ENCODE measurements at places on chromosomes 1 and 21. TPM values are rescaled to one million over a fixed set of nuclear protein-coding genes. Genes with fewer than 3 reads are reported as not detected.

The FHAD1 gene
- total RNA-seq, result 2.1 TPM

The CD53 gene
- total RNA-seq, result 20.6 TPM

The METTL25B gene
- total RNA-seq, result 19.3 TPM

The TDRD5 gene
- total RNA-seq, result not detected

The PIK3CD gene
- total RNA-seq, result 30.3 TPM

The LRRC3 gene
- total RNA-seq, result 9.1 TPM

The FAM167B gene
- 1.4 TPM for total RNA-seq

The LCK gene
- 1.1 TPM for total RNA-seq

The AHCYL1 gene
- total RNA-seq, result 63.7 TPM

The CD5L gene
- not detected for total RNA-seq

The CAPN9 gene
- total RNA-seq, result not detected

The SPATA45 gene
- total RNA-seq, result 0.82 TPM

The ADAMTSL4 gene
- total RNA-seq, result 0.36 TPM

The OR2L8 gene
- total RNA-seq, result not detected

The AMY1B gene
- not detected for total RNA-seq

The JAM2 gene
- 0.77 TPM for total RNA-seq

The VSIG8 gene
- not detected for total RNA-seq

The P3H1 gene
- 178 TPM for total RNA-seq

The LMX1A gene
- not detected for total RNA-seq

The OPTC gene
- total RNA-seq, result 0.36 TPM

The TIMM17A gene
- 45.7 TPM for total RNA-seq

The LGR6 gene
- total RNA-seq, result 0.23 TPM

The SIK1 gene
- total RNA-seq, result 1.8 TPM

The CREG1 gene
- 22.2 TPM for total RNA-seq

The C1orf74 gene
- 2.8 TPM for total RNA-seq

The BMP8B gene
- 0.10 TPM for total RNA-seq

All from endothelial cell (in vitro differentiated cells).